ENCODE measurements at places on chromosomes 1 and 21. TPM values are rescaled to one million over a fixed set of nuclear protein-coding genes. Genes with fewer than 3 reads are reported as not detected.

Gene C1orf56
- total RNA-seq, result 2.2 TPM

Gene GIPC2
- 0.09 TPM for total RNA-seq

Gene LRRC3
- total RNA-seq, result 2.3 TPM

Gene FCMR
- 16.7 TPM for total RNA-seq

Gene C1orf226
- 0.05 TPM for total RNA-seq

Gene HTR6
- not detected for total RNA-seq

Gene S100A7A
- total RNA-seq, result not detected

Gene HPDL
- total RNA-seq, result 26.8 TPM

Gene BATF3
- 249 TPM for total RNA-seq

Gene OR6K3
- total RNA-seq, result not detected

Gene KRTAP8-1
- total RNA-seq, result not detected

Gene CRNN
- total RNA-seq, result not detected

Gene KLHL20
- total RNA-seq, result 15.4 TPM

All from activated T-helper 2 cell treated with anti-CD3 and anti-CD28 coated beads, Interferon-gamma antibody, Interleukin-2, Interleukin-4, amounts not matched to agents 10 μg/mL and 5 μg/mL and 100 μg/mL, durations not matched to agents 14 hours and 24 hours and 36 hours (primary cell).